NCI-H1694 (cell line): ENCODE measurements at places on chromosomes 6 and 20.

DNA sequence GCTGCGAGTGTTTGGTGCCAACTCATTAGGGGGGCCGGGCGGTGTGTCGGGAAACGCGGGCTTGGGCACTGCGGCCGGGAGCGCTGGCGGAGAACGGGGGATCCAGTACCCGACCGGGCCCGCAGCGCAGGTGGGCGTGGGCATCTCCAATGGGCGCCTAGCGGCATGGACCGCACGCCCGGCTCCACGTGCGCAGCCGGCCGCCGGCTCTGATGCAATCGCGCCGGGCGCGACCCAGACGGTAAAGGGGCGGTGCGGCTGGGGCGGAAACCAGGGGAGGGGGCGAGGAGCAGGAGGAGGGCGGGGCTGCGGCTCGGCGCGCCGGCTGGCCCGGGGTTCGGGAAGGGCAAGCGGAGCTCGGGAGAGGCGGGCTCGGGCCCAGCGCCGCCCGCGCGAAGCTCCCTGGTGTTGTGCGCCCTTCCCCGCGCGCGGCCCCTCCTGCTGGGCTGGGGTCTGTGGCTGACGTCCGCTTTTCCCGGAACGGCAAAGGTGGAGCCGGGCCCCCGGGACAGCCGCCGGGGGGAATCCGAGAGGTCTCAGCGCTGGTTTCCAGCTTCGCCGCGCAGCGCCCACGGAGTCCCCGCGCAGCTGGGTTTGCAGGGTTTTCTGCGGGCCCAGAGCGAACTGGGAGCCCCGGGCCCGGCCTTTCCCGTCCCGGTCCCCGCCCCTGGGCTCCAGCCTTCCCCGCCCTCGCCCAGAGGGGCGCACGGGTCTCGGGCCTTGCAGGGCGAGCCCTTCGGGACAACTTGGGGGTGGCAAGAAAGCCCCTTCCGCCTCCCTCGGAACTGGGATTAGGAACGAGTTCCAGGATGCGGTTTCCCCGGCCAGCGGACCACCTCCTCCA, 867 bp downstream of the MTHFD1L start:
- peak; percentile 17 for DNase-seq

DNA sequence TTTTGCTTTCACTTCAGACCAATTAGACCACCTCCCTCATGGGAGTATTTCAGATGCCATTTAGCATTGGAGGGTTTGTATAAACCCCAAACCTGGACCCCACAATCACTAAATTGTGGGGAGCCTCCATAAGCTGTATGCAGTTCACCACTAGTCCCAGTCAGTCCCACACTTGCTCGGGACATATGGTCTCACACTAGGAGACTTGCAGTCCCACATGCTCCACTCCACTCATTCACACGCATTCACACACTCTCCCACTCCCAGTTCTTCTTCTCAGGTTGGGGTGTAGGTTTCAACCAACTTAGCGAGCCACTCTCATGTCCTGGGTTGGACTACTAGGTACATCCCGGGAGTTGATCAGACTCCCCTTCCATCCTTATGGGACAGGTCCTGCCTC, 84.5 kb upstream of the GPR6 start:
- DNase-seq, result no peak

DNA sequence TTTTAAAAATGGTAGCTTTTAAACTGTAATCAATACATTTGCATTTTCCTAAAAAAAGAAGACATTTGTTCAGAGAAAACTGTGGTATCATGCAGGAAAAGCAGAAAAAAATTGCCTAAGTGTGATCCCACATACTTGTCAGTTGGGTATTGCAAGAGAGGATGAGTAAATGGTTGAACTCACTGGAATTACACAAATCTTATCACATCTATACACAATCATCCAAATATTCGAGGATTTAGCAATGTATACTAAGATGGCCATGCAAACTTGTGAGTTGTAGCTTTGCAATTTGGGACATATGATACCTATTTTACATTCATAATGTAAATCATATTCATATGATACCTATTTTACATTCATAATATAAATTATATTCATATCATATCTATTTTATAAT, 58.2 kb upstream of the GJE1 start:
- no peak for DNase-seq

DNA sequence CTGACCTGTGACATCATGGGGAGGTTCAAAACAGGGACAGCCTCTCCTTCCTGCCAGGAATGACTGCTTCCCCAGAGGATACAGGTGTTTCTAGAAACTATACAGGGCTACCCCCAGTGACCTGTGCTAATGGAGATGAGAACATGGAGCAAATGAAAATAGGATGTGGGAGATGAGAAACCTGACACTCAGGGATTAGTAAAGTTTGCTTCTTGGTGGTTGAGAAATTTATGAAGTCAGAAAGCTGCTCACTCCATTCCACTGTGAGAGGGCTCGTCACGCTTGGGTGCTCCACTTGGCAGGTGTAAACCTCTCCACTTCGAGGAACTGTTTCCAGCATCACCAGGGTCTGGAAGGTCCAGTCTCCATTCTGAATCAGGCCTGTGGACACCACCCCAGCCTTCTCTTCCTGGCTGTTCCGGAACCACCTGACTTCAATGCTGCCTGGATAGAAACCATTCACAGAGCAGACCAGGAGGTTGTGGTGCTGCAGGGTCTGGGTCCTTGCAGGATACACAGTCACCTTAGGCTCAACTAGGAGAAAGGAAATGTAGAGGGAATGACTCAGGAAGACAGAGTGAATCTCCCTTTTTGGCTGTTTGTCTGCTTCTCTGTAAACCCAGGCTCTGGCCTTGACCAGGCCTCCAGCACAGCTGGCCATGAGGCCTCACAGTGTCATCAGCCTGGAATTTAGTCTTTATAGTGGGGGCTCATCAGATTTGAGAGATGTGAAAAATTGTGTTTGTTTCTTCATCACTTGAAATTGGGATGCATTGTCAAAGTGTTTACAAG, 10.8 kb downstream of the HLA-DRB5 start:
- DNase-seq, result no peak

DNA sequence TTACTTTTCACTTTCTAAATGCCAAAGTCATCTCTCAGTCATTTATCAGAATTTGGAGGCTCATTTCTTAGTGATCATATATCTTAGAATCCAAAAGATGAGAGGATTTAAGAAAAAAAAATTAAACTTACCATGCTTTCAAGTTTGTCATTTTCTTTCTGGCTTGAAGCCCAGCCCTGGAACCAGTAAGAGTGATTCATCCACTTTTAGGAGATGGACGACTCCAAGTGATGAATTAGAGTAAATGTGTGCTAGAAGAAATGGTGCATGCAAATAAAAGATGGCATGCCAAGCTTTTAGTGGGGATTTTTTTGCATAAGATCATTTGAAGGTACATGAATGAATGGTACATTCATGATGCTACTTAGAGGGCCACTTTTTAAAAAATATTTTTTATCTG, 20.1 kb downstream of the PLCB1 start:
- no peak for DNase-seq
